ENCODE measurements at places on chromosomes 11 and 22.

DNA sequence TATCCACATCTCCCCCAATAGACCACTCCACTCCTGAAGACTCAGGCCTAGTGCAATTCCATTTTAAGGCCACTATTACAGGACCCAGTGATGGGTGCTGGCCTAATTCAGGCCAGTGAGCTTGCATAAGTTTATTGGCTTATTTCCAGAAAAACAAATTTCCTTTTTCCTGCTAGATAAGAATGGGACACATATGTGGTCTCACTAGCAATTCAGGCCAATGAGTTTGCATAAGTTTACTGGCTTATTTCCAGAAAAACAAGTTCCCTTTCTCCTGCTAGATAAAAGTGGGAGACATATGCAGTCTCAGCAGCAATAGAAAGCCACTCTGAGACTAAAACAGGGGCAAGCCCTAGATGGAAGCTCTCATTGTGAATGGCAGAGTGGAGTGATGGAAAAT is 22.4 kb downstream of the ADM start:
- DNase-seq = no peak

GRCh38 chr11:96316869-96317268 is 26.1 kb downstream of the MAML2 start:
- DNase-seq = no peak

- DNase-seq = no peak
These were observed 44.9 kb downstream of the LRRC32 start for GRCh38 chr11:76625472-76626186.

DNA sequence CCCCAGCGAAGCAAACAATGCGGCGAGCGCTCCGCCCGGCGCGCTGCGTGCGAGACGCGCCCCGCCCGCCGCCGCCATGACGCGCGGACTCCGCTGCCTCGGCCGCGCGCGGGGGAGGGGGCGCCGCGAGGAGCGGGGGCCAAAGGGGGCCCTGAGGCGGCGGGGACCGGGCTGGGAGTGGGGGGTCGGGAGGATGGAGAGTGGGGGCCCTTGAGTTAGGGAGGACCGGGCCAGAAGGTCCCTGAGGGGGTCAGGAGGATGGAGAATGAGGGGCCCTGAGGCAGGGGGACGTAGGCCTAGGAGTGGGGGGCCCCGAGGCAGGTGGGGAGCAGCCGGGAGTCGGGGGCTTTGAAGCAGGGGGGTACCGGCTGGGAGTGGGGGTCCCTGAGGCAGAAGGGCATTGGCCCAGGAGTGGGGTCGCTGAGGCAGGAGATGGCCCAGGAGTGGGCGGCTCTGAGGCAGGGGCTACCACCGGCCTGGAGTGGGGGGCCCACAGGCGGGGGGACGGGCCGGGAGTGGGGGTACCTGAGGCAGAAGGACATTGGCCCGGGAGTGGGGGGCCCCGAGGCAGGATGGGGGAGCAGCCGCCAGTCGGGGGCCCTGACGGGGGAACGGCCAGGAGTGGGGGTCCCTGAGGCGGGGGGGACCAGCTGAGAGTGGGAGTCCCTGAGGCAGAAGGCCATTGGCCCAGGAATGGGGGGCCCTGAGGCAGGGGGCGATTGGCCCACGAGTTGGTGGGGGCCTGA is at the start of gene BRD1:
BRD1 (minus strand) TSS at position 21 of the 746 bp plus-strand sequence. CDS start 3,556 bp downstream, outside the sequence.
- no peak for DNase-seq

DNA sequence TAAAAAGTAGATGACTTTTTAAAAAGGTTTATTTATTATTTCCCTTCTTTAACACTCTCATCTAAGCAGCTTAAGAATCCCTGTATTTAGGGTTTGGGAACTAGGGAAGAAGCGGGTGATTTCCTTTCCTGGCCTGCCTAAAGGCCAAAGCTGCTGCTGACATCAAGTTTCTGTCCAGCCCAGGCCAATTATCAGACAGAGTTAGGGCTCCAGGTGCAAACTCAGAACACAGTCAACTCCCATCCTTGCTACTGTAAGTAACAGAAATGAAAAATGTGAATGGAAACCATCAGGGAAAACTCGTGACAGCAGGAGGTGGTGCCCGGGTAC is 108.9 kb downstream of the CCDC81 start:
- no peak for DNase-seq

GRCh38 chr11:70608568-70609470 is 210.5 kb downstream of the CTTN start:
- DNase-seq = no peak
